ENCODE measurements at places on chromosomes 7 and 10. TPM values are rescaled to one million over a fixed set of nuclear protein-coding genes. Genes with fewer than 3 reads are reported as not detected.
A peak's percentile ranks its signal among the peaks of the same experiment; 100 is the strongest.

GRCh38 chr7:37590824-37591223, 92.7 kb upstream of the GPR141 start:
- DNase-seq: no peak

GRCh38 chr7:151384776-151385625, 24.8 kb downstream of the WDR86 start:
- DNase-seq: no peak

DNA sequence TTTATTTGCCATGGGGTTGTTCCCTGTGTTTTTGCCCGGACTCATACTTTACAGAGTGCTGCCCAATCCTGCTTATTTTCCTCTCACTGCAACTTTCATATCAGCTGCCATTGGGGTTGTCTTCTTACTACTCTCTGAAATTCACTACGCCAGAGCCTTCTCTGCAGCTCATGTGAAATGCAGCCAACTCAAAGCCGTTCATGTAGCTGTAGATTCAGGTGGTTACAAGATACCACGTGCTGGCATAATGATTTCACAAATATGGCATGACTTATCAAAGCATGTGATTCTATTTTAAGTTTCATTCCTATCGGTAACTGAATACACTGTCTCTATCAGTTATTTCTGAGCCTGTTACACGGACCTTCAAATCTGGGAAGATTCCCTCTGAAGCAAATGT, 130.3 kb upstream of the WNT16 start:
- DNase-seq: no peak

The PPP1R17 gene
- not detected for total RNA-seq

The DOCK4 gene
- total RNA-seq: 47.5 TPM

The LIMK1 gene
- total RNA-seq: 10.4 TPM

GRCh38 chr10:6195376-6195775, 7.4 kb upstream of the PFKFB3 start:
- no peak for DNase-seq

The ASB10 gene
- not detected for total RNA-seq

The GSTK1 gene
- total RNA-seq: 176 TPM

DNA sequence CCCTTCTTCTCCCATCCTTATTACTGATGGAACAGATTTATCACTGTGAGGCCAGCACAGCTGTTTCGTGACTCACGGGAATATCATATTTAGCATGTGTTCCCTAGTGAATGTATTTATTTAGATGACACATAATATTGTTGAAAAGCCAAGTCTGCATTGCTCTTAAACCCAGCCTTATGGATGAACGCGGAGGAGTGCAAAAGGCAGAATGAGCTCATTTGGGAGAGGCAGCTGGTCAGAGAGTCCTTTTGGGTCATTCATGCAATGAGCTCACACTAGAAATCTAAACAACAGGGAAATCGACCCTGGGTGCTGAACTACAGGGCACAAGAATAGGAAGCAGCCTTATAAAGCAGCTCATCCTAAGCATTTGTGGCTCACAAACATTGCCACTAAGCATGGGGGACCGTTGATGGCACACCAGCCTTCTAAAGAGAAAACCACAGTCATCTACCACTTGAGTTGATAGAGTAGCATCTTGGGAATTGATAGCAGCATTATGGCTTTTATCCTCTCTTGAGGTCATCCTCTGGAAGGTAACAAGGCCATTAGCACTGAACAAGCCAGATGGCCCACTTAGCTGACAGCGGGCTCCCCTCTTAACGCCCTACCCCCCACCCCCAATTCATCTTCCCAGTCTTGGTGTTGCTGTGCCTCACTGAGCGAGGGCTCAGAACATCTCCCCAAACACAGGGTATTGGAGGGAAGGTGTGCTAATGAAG, 32.9 kb upstream of the SDK1 start:
- no peak for DNase-seq

- no peak for DNase-seq
Measured at GRCh38 chr10:34135515-34135914, 679.6 kb downstream of the PARD3 start.

GRCh38 chr10:37701781-37702493, 155.5 kb downstream of the ZNF248 start:
- DNase-seq: no peak

The HOXA2 gene
- total RNA-seq: 1.1 TPM

The SPDYE11 gene
- total RNA-seq: not detected

The ANKRD61 gene
- total RNA-seq: 0.36 TPM

DNA sequence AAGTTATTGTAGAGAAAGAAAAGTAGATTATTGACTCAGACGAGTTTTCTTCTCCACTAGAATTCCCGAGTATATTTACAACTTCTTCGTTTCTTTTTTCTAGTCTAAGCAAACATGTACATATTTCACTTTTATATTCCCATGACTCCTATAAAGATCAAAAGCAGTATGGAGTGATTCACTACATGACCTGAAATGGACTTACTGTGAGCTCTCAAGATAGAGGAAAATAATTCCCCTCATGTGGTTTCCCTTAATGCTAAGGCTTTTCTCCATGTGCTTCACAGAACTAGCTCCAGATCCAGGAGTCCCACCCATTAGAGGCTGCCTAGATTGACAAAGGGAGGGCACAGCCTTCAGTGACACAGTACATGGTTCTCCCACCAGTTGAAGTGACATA, 823.1 kb upstream of the LRRTM3 start:
- DNase-seq: no peak

GRCh38 chr10:614139-614711, 75.2 kb downstream of the DIP2C start:
- DNase-seq: no peak

The CPED1 gene
- total RNA-seq: 63.9 TPM

- no peak for DNase-seq
Measured at GRCh38 chr10:71726580-71727104, 7.1 kb upstream of the C10orf105 start.

- DNase-seq: no peak
Measured at GRCh38 chr10:34557173-34557572, 257.9 kb downstream of the PARD3 start.

- no peak for DNase-seq
Measured at GRCh38 chr10:95831076-95831475, 75.1 kb downstream of the ENTPD1 start.

GRCh38 chr10:79055892-79056291, 12.9 kb upstream of the ZMIZ1 start:
- no peak for DNase-seq

- no peak for DNase-seq
Measured at GRCh38 chr7:80106498-80107113, 28.0 kb upstream of the GNAI1 start.

- DNase-seq: no peak
Measured at GRCh38 chr7:127857464-127857841, 173.8 kb downstream of the LRRC4 start.

DNA sequence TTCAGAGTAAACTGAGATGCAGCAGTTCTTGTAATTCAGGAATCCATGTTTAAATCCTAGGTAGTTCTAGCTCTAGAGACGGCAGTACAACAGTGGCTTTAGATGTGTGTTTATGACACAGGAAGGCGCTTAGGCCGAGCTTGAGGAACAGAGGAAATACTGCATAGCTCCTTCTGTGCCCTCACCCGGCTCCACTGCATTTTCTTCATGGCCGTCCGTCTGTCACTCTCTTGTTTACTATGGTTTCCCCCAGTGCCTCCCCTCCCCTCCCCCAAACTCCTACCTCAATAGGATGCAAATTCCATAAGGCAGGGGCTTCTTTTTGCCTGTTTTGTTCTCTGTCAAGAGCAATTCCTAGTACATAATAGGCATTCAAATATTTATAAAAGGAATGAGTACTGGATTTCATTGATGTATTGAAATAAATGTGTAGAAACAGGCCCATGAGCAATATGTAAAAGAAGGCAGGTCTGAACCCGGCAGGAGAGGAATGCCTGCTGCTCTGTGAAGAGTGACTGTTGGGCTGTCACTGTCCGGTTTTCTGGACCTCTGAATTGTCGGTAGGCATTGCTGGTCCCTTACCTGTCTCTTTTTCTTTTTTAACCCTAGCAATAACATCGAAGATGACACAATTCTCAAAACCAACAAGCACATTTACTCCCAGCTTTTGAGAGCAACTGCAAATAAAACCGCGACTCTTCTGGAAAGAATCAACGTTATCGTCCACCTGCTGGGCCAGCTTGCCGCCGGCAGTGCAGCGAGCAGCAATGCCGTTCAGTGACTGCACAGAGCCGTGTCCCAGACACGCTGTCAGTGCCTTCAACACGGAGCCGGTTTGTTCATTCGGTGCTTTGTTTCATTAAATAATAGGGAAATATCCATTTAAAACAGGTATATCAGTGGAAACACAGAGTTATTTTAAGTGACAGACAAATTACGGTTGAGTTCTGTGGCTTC, 12.7 kb downstream of the MMP21 start:
- DNase-seq: no peak

- DNase-seq: peak; percentile 48
Measured at GRCh38 chr7:157273208-157274093, 63.4 kb upstream of the DNAJB6 start.
